Type B pancreatic cell (in vitro differentiated cells): ENCODE measurements at places on chromosomes 3 and 15. TPM values are rescaled to one million over a fixed set of nuclear protein-coding genes. Genes with fewer than 3 reads are reported as not detected.

Gene STRIT1
- total RNA-seq, result 0.33 TPM in 1 of 2 replicates, not detected in the other

GRCh38 chr3:28577941-28578500 is 229.4 kb upstream of the AZI2 start:
- no peak for DNase-seq

- no peak for DNase-seq
Observed at GRCh38 chr3:31140470-31140869, 246.0 kb upstream of the GADL1 start.

- DNase-seq, result no peak
Observed at GRCh38 chr15:94412979-94413746, 181.8 kb downstream of the MCTP2 start.

Gene CISH
- total RNA-seq, result 4.1 and 7.0 TPM in 2 replicates

DNA sequence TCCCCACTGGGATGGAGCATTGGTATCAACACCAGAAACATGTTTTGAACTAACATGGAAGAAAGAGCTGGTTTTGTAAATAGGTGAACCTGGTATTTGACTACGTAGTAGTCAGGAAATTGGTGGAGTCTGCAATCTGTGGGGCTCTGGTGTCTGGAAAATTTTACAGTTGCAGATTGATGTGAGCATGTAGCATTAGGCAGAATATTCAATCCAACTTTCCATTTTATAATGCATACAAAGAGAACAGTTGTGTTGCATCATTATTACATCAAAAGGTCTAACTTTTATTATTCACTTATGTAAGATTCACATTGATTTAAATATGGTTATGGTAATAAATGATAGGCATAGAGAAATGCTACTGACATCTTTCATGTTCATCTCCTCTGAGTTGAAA is 340.0 kb downstream of the ZNF385D start:
- no peak for DNase-seq

Gene PLA2G4F
- 1.1 and 3.2 TPM in 2 replicates for total RNA-seq

- DNase-seq, result no peak
Observed at GRCh38 chr15:98706387-98706786, 58.0 kb downstream of the IGF1R start.

Gene GOLGA6L4
- total RNA-seq, result 3.8 and 5.5 TPM in 2 replicates

DNA sequence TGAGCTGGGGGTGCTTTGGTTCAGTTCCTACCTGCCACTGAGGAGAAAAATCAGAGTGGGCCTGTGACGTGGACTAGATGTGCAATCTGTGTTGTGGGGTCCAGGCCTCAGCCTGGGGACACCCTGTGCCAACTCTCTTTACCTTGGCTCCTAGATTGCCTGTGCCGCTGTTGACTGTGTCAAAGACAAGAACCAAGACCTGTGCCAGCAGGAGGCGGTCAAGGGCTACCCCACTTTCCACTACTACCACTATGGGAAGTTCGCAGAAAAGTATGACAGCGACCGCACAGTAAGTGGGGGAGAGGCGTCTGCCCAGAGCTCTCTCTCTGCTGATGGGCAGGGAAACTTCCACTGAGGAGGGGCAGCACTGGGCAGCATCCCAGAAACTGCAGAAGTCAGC is 40.6 kb upstream of the SEC22A start:
- DNase-seq, result no peak

DNA sequence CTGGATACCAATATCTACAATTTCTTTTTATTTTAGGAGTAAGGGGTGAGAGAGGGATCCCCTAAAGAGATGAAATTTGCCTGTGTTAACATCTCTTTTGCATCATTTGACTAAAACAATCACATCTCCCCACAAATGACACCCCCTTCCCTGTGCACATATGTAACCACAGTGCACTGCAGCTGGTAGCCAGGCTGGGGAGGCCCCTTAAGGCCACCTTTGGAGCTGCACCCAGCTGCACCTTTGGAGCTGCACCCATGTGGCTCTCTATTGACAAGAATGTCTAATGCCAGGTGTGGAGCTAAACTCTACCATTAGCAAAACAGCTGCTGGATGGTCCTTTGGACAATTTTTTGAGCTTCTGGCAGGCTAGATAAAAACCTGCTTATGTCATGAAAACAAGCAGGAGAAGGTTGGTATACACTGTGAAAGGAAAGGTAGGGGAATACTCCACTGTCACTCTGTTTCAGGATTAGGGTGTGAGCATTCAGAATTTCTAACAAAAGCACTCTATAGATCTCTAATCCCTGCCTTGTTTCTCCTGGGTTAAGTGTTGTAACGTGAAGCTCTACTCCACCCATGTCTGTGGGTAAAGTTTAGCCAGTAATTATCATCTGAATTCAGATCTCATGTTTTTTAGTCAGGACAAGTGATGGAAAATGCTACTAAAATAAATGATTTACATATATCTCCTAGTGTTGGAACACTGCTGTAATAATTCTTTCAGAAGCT is 52.1 kb downstream of the TFG start:
- DNase-seq, result no peak

Gene SYNPR
- 0.55 and 2.3 TPM in 2 replicates for total RNA-seq

GRCh38 chr3:16085410-16085809 is 89.1 kb upstream of the GALNT15 start:
- no peak for DNase-seq

- no peak for DNase-seq
Observed at GRCh38 chr15:85657132-85657531, 137.6 kb downstream of the KLHL25 start.

DNA sequence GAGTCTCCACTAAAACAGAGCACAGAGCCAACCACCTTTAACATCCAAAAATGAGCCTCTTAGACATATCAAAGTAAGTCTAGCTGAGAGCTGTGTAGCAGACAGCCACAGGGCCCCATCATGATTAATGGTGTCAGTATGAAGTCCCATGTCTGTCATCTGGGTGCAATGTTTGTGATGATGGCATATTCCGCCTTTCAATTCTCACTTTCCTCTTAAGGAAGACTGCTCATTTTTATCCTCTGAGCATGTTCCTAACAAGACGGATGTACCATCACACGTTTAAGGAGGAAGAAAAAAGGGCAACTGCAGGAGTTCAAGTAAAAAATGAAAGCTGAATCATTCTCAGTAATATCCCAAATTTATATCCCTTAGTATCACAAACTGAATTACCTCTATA is 85.8 kb upstream of the KCNMB2 start:
- no peak for DNase-seq

- DNase-seq, result no peak
Observed at GRCh38 chr3:72442759-72443158, 405.5 kb downstream of the SHQ1 start.

GRCh38 chr15:97520689-97521088 is 439.8 kb upstream of the ARRDC4 start:
- DNase-seq, result no peak

DNA sequence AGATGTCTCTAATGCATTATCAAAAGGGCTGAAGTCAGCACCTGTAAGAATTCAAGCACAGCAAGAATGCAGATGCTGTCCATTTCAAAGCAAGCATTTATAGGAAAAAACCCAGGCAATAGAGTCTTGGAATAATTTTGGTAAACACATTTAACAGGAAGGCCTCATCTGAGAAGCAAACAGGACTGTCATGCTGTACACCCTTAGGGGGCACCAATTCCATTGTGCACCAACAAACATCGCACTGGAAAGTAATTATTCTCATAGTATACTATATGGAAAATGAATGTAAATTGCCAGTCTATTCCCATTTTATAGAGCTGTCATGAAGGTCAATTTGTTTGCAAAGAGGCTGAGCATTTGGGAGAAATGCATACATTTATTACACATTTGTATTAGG is 247.3 kb upstream of the SUCLG2 start:
- DNase-seq, result no peak

- no peak for DNase-seq
Observed at GRCh38 chr15:63986185-63986680, 60.1 kb downstream of the DAPK2 start.

- DNase-seq, result no peak
Observed at GRCh38 chr15:82186719-82187406, 75.7 kb downstream of the EFL1 start.

Gene SHQ1
- 22.9 and 23.7 TPM in 2 replicates for total RNA-seq

DNA sequence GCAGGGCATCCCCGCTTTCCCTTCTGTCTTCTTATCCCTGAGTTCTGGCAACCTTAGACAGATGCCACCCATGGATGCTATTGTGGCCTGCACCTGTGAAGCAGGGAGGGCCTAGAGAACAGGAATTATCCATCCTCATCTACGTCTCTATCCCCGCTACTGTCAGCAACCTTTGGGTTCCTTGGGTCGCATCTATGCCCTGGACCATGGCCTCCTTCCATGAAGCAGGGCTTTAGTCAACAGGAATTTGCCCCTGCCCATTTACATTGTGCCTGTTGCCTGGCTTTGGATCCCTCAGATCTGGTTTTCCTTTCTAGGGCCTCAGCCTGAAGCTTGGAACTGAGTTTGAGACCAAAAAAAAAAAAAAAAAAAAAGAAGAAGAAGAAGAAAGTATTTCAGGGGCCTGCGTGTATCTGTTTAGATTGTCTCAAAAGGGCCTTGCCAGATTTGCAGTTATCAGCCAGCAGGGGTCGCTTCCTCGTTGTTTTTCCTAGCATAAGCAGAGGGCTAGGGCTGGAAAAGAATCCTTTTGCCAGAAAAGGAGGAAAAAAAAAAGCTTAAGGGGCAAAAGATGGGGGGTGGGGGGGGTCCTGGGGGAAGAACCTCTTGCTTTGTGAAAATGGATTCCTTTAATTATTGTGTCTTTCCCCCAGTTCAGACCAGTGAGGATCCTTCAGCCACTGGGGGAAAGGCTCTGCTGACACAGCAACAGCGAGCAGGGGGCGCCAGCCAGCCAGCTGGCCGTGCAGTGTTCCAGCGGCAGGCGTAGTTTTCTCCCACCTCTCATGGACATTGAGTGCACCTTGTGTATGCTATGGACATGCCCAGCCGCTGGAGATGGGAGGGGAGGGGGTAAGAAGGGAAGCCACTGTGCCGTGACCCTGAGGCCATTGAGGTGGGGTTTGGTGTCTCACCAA is 65.7 kb upstream of the ALDH1L1 start:
- DNase-seq, result no peak

- DNase-seq, result no peak
Observed at GRCh38 chr3:194661374-194661773, 10.6 kb downstream of the LSG1 start.

Gene ECE2
- total RNA-seq, result not detected in 2 replicates

Gene TUSC7
- total RNA-seq, result not detected in 2 replicates

- no peak for DNase-seq
Observed at GRCh38 chr15:45180201-45180600, 7.6 kb downstream of the SHF start.

- DNase-seq, result no peak
Observed at GRCh38 chr3:156594219-156594683, 39.3 kb upstream of the SSR3 start.

- no peak for DNase-seq
Observed at GRCh38 chr3:13863382-13863952, 16.4 kb downstream of the WNT7A start.

Gene ISL2
- total RNA-seq, result 1.2 and 4.5 TPM in 2 replicates

DNA sequence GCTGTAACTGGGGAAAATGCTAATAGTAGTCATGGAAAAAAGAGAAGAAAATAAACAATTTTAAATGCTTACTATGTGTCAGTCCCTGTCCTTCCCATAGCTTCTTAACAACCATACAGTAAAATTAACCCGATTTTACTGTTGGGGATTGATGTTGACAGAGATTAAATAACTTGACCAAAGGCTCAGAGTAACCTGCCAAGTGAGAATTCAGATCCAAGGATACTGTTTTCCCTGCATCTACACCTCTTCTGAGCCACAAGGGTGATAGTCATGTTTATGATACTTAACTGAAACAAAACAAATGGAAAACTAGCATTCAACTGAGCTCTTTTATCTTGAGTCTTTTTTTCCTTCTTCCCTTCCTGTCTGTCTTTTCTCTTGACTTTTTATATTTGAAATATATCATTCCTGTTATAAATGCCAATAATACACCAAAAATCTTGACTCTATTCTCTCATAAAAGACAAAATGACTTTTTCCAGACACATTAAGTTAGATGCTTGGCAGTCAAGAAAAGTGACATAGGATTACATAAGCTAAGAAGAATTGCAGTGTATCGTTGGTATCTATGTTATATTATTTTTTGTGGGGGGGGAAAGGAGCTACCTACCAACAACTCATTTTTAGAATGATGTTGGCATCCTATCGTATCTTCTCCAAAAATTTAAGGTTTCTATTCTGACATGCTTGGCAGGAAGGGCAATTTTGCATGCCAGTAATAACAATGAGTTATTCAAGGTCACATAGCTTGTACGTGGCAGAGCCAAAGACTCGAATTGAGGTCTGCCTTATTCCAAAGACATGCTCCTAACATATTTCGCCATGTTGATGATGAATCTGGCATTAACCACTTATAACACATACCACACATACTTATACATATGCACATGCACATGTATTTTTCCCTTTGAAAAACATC is 306.6 kb upstream of the KCNH8 start:
- no peak for DNase-seq

- DNase-seq, result no peak
Observed at GRCh38 chr3:101461451-101461850, 51.6 kb downstream of the SENP7 start.

- no peak for DNase-seq
Observed at GRCh38 chr15:51771773-51772172, 20.4 kb downstream of the TMOD2 start.

Gene CYP8B1
- not detected in 2 replicates for total RNA-seq

- DNase-seq, result no peak
Observed at GRCh38 chr15:67731112-67731721, 94.1 kb upstream of the SKOR1 start.

- no peak for DNase-seq
Observed at GRCh38 chr3:124860599-124860998, 26.6 kb downstream of the ITGB5 start.

- DNase-seq, result no peak
Observed at GRCh38 chr15:52042051-52042851, 23.2 kb downstream of the MAPK6 start.
